ENCODE measurements at places on chromosomes 2 and 18.

DNA sequence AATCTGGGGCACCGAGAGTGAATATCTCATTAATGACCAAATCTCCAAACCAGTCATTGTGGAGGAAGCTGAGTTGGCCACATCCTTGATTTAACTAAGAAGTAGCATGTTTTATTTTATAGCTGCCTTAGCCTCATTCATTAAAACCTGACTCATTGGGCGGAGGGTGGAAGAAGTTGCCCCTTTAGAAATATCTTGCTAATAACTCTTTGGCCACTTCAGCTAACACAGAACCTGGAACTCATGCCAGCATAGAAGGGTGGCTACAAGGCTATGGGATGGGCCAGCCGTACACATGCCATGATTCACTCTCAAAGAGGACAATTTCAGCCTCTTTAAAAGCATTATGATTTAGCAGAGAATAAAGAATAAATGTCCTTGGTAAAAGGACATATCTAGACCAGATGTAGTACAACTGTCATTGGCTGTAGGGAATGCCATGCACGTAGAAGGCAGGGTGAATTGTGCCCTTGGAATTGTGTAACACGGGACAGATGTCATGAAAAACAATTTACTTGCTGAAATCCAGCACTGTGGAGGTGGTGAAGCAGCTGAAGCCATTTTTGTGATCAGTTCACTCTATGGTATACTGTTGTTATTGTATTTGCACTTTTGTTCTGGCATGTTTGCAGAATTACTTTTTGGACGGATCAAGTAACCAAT lies 330.0 kb downstream of the PLCL1 start:
- DNase-seq, result no peak

DNA sequence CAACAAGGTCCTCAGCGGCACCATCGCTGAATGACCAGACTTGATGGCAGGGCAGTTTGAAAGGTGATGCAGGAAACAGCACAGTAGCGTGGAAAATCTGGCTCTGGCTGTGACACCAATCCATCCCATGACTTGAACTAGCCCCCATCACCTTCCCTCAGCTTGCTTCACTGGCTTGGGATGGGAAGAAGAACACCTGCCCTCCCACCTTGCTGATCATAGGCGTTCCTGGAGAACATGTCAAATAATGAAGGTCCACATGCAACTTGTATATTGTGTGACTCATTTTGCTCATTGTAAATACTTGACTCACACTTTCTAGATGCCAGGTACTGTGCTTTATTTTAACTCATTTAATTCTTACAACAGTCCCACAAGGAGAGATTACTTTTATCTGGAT lies 292.4 kb upstream of the SPRED2 start:
- no peak for DNase-seq

DNA sequence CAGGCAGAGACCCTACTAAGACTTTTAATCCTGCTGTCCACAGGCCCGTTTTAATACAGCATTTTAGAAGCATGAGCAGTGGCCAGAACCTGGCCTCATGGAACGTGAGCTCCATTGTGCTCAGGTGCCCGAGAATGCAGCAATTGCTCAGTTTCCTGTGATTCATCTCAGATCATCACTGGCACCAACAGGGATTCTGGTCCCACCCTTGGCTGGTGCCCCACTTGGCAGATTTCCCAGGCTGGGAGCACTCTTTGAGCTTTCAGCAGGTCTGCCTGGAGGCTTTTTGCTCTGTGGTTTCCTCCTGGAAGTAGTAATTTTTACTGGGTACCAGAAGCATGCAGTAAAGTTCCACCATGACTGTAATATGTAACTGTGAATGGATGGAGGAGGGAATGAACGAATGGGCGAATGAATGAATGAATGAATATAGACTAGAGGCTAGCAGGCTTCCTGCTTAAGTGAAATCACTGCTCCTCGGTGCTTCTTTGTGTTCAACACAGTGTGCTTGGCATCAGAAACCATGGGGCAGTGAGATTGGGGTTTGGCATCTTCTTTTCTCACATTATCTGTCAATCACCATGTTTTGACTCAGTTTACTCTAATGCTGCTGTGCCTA lies 312.9 kb downstream of the PRKCE start:
- DNase-seq, result no peak

DNA sequence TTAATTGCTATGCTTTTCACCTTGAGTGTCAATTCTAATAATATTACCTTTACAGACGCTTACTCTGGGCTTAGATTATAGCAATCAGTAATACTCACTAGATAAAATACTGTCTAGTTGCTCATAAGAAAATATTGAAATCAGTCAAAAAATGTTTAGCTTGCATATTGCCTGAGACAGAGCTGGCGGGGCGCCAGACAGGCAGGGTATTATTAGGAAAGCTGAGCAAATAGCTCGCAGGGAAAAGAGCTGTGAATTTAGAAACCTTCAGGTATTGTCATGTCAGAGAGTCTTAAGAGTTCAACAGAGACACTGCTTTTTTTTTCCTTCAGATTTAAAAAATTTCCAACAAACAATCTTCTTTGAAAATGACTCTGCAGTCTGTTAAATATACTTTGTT lies 118.4 kb downstream of the MEIS1 start:
- DNase-seq, result no peak

- peak; percentile 79 for DNase-seq
These were observed 8.6 kb upstream of the MTCL1 start for GRCh38 chr18:8696749-8697211.

DNA sequence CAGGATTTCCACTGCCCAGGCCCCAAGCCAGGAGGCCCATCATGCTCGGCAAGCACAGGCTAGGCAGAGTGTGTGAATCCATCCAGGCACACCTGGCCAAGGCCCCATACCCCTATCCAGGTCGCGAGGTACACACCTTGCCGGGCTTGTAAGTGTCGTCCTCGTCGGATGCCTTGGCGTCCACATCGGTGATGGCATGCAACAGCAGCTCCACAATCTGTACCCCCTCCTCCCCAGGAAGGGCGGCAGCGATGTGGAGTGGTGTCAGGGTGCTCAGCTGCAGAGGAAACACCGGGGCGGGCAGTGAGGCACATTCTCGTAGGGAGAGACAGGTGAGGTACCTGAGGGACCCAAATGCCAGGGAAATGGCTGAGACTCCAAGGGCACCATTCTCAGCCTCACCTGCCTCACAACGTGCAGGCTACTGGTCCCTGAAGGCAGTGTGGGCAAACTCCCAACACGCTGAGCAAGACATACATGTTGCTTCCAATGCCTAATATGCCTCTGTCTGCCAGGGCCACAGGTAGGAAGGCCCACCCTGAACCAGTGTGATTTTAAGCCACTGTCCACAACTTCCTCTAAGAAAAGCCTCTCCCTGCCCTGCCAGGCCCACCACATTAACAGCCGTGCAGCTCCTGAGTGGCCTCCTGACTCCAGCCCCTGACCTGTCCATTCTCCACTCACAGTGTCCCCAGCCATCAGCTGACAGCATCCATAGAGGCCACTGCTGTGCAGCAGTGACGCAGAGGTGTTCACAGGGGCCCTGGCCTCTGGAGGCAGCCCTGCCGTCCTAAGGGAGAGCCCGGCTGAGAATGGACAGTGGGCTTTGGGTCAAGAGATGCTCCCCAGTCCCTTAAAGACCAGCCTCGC lies 44.9 kb downstream of the ANKMY1 start:
- DNase-seq, result no peak

GRCh38 chr2:239310401-239311061 lies 90.3 kb downstream of the HDAC4 start:
- no peak for DNase-seq

GRCh38 chr2:172510088-172510487 lies 45.8 kb upstream of the PDK1 start:
- no peak for DNase-seq

GRCh38 chr2:175883586-175884194 lies 118.4 kb downstream of the LNPK start:
- DNase-seq, result no peak

DNA sequence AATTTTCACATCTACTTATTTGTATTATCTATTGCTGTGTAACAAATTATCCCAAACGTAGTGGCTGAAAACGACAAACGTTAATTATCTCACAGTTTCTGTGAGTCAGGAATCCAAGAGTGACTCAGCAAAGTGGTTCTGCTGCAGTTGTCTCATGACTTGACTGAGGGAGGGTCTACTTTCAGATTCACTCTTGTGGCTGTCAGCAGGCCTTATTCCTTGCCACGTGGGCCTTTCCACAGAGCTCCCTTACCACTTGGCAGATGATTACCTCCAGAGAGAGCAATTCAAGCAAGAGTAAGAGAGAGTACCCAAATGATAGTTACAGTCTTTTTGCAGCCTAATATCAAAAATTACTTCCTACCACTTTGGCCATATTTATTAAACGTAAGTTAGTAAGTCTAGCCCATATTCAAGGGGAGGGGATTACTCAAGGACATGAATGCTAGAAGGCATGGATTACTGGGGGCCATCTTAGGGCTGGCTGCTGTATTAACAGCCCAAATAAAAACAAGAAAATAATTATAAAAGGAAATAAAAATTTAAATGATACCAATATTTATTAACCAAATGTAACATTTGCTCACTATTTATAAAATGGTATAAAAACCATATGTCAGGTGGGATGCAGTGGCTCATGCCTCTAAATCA lies 48.7 kb upstream of the NBEAL1 start:
- DNase-seq, result peak; percentile 89

DNA sequence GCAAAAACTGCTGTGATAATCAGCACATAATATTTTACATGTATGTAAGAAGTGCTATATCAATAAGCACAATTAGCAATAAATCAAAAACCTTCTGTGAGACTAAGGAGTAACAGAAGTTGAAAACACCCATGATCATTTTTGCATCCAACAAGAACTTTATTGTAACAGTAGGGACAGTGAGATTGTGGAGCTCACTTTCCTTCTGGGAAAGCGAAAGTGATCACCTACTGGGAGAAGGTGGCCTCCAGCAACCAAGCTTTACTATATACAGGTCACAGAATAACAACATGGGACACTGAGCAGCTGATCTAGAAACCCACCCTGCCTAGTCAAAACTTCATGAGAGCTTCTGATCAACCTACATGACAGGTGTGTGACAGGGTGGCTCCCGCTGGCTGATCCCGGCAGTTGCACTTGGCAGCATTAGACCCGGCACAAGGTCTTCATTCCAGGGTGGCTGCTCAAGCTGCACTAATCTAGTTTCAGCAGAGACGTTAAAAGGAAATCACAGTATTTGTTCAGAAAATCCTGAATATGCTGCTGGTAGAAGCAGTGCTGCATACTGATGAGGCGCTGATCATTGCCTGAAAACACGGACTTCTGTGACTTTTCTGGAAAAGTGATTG lies 63.5 kb upstream of the ARL5A start:
- DNase-seq, result no peak

DNA sequence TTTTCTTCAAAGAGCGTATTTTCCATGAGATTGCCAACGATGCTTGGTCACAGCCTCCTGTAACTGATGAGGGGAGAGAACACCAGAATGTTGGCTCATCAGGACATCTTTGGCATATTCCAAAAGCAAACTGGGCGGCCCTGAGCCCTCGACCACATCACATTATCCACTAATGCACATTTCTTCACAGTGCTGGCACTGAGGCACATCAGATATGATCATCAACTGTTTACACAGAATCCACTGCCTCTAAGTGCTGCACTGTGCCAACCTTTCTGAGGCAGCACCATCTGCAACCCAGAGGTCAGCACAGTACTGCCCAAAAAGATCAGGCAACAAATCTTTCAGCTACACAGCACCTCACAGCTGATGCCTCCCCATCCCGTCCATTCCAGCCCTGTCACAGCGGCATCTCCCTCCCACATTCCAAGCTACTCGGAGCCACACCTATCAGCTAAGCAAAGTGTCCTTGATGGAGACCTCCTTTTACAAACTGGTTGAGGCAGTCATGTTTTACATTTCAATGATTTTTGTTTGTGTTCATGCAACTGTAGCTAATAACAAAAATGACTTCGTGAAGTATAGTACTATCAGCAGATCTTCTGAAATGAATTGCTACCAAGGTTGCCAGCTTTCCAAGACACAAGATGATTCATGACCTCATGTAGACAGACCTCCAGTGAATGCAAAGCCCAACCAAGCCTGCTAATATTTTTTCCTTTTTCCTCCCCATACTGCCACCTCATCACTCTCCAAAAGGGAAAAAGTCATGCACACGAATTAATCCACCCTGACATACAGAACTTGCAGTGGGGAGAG lies 32.3 kb downstream of the MYO5B start:
- no peak for DNase-seq

DNA sequence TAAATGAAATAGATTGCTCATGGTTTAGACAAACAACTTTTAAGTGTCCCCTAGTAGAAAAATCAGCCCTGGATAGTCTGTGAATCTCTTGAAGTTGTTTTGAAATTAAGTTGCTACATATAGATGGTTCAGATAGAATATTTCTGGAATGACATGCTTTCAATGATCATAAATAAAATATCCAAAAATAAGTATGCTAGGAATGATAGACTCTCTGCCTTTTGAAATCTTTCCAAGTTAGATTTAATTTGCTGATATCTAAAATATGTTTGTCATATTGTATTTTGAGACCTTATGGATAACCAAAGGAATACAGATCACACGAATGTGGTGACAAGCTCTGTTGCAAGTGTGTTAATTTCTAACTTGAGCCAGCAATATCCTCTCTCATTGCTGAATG lies 488.7 kb downstream of the THSD7B start:
- no peak for DNase-seq

- DNase-seq, result no peak
These were observed 2.0 kb downstream of the NAGK start for GRCh38 chr2:71070294-71071093.

- no peak for DNase-seq
These were observed 65.4 kb downstream of the PID1 start for GRCh38 chr2:229205704-229206103.

GRCh38 chr18:23837591-23837990 lies 148.3 kb downstream of the LAMA3 start:
- DNase-seq, result no peak

GRCh38 chr2:50953021-50953420 lies 78.9 kb downstream of the NRXN1 start:
- DNase-seq, result no peak

GRCh38 chr2:164737612-164738081 lies 104.0 kb downstream of the COBLL1 start:
- peak; percentile 75 for DNase-seq

DNA sequence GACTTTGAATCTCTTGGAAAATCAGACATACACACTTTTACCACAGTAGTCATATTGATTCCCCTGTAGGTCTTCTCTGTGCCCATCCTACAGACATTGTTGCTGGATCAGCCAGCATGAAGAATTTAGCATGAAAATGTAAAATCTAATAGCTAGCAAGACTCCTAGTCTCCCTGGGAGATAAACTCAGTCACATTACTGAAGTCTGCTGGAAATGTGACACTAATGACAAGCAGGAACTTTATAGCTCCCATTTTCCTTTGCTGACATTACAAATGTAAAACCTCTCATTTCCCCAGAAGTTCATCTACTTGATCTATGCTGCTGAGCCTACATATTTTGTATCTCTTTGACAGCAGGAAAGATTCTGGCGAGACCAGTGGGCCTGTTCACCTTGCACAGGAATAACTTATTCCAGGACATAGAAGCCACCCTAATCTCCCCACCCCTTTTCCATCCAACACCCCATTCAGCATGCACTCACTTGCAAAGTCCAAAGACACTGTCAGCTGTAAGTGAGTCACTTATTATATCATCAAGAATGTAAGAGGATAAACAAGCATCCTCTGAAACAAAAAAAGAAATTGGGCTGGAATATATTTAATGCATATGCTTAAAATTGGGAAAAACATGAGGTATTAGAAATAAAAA lies 648.3 kb upstream of the PKDCC start:
- no peak for DNase-seq
